Activated CD4-positive, alpha-beta T cell treated with anti-CD3 and anti-CD28 coated beads for 24 hours (primary cell): ENCODE measurements at places on chromosomes 3 and 15.

- no peak for DNase-seq
These were observed 357.7 kb downstream of the TIGIT start for GRCh38 chr3:114651555-114651954.

DNA sequence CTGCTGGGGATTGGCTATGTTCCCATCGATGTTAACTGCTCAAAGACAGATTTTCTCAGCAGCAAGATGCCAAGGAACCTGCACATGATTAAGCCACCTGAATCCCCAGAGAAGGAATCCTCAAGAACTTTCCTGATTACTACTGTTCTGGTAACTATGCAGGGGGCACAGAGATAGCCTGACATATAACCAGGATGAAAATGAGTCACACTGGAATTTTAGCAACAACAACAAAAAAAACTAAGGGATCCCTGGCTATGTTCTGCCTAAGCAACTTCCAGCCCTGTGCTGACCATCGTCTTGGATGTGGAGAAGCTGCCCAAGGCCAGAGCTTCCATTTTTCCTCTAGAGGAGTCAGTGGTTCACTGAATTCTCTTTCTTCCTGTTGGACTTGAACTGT, 13.8 kb downstream of the RIOX2 start:
- DNase-seq, result no peak

- DNase-seq, result no peak
These were observed 70.1 kb downstream of the CEMIP start for GRCh38 chr15:80849308-80849707.

DNA sequence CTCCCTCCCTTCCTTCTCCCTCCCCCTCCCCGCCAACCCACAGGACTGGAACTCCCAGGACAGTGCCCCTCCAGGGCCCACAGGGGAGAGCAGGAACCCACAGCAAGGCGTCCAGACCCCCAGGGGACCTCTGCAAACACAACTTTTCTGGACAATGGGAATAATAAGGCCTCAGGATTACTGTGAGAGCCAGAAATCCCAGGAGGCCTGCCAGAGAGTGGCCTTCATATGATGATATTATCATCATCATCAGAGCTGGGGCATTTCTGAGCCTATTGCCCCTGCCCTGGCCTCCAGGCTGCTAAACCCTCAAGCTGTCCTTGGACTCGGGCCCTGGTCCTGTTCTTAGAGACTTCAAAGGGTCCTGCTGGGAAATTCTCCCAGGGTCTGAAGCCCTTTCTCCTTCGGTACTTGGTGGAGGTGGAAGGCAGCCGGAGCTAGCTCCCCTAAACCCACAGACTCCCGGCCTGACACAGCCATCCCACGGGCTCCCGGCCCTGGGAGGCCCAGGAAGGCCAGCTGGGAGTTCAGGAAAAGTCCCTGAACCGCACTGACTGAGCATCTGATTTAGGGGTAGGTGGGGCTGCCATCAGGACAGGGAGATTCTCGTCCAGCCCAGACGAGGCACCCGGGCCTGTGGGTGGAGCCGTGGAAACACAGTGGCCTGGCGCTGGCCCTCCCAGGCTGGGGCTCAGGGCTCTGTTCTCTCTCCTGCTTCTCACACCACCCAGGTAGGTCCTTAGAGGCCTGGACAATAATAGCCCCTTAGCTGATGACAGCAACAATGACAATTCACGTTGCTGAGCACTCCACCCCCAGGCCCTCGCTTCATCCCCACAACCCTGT, 4.9 kb downstream of the CALML4 start:
- DNase-seq, result no peak
